ENCODE measurements at places on chromosomes 5 and 9. TPM values are rescaled to one million over a fixed set of nuclear protein-coding genes. Genes with fewer than 3 reads are reported as not detected.

MAN1B1 gene
- total RNA-seq, result 34.2 TPM

TOR1B gene
- total RNA-seq, result 11.2 TPM

SOX30 gene
- not detected for total RNA-seq

SHOC1 gene
- total RNA-seq, result not detected

SLC34A1 gene
- not detected for total RNA-seq

NR2F1-AS1 gene
- 4.4 TPM for total RNA-seq

NOP16 gene
- total RNA-seq, result 7.4 TPM

PSD2 gene
- not detected for total RNA-seq

THG1L gene
- total RNA-seq, result 27.9 TPM

BTNL8 gene
- 2.9 TPM for total RNA-seq

DNA sequence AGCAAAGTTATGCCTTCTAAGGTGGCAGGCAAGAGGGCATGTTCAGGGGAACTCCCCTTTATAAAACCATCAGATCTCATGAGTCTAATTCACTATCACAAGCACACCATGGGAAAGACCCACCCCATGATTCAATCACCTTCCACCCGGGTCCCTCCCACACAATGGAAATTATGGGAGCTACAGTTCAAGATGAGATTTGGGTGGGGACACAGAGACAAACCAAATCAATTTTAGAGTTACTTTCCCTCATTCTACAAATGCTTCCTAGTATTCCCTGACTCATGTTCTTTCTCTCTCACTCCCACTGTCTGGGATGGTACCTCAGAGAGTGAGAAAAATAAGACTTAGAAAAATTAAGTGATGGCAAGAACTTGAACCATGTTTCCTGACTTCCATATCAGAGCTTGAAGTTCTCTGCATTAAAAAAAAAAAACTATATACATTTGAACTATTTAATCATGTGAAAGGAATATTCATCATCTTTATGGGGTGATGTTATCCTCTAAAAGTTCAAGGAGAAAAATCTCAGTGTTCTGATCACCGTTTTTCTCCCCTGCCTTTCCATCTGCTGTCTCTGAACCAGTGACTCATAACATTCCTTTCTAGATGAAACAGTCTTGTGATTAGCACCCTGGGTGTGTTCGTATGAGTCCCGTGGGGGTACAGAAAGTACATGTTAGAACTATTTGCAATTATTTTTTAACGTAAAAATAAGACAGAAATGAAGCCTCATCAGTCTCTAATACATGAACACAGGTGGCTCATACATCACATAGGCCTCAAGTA lies 282.9 kb downstream of the SLF1 start:
- no peak for DNase-seq

GRCh38 chr5:163735069-163735468 lies 229.7 kb downstream of the MAT2B start:
- no peak for DNase-seq

DNA sequence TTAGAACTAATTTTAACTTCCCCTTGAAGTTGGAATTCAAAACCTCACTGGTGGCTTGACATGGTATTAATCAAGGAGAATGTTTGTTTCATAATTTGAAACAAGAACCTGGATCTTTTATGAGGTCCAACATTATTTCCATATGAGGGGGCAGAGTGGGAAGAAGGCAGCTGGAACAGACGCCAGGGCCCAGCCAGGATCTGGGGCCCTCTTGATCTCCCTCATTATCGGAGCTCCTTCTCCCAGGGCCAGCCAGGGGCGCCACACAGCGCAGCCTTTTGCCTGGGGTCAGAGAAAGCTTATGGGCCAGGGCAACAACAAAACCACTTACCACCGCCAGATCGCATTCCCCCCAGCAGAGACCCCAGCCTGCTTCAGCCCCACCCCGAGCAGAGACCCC lies 27.1 kb upstream of the NKD2 start:
- DNase-seq, result no peak

DNA sequence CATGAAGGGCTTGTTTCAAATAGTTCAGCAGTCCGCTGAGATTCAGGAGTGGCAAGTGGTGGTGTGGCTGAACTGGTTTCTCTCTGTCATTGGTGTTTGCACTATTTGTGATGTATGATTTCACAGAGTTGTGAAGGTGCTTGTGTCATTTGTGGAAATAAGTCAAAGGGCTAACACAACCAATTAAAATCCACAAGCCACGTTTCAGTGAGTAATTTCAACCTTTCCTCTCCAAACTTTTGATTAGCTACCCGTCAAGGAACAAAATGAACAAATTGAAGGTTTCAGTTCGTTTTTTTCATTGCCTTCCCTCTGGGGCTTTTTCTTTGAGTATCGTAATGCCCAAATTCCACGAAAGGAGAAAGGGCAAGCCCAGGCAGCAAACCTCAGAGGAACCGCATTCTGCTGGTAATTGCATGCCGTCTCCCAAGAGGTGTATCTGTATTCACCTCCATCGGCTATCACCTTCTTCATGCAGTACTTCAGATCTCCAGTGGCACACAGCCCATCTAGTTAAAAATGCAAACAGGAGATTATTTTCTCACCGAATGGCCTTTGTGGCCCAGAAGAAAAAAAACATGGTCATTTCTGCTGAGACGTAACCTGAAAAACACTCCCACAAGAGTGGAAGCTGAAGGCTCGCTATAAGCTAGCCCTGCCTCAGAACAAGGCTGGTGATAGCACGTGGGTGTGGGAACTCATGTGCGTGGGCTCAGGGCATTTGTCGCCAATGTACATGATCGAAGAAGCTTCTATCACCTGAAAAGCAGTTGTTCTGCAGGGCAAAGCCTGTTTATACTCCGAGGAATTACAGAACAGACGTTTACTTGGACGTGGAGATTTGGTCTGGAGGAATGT lies 197.1 kb downstream of the NR3C1 start:
- DNase-seq, result no peak

GRCh38 chr5:96852759-96853158 lies 23.5 kb upstream of the ERAP2 start:
- DNase-seq, result no peak

DNA sequence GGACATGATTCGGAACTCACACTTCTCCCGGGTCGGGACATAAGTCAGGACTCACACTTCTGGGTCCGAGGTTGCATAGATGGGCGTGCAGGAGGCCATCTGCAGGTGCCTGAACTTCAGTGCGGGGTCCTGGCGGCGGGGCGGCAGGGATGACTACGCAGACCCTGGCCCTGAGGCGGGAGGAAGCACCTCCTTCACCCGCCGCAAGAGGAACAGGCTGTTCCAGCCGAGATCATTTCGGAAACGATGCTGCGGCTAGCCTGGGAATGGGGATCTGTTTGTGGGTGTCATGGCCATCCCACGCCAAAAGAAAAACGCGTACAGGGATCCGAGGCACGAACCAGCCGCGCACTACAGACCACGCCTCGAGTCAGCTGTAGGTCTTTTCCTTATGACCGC lies 196.6 kb downstream of the TTLL11 start:
- DNase-seq, result no peak

- no peak for DNase-seq
Observed at GRCh38 chr9:2026220-2026997, 11.3 kb downstream of the SMARCA2 start.

DNA sequence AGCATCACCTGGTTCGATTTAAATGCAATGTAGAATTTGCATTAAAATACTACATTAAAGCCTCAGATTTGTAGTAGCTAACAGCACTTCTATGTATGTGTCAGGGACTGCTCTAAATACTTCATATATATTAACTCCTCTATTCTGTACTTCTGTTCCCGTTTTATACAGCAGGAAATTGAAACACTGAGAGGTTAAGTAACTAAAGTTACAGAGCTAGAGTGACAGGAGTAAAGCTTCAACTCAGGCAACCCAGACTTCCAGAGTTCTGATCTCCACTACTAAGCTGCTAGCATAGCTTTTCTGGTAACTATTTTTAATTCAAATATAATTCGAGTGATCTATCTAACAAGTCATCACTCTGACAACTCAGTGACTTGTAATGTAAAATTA lies 619 bp upstream of the APC start:
- no peak for DNase-seq

DNA sequence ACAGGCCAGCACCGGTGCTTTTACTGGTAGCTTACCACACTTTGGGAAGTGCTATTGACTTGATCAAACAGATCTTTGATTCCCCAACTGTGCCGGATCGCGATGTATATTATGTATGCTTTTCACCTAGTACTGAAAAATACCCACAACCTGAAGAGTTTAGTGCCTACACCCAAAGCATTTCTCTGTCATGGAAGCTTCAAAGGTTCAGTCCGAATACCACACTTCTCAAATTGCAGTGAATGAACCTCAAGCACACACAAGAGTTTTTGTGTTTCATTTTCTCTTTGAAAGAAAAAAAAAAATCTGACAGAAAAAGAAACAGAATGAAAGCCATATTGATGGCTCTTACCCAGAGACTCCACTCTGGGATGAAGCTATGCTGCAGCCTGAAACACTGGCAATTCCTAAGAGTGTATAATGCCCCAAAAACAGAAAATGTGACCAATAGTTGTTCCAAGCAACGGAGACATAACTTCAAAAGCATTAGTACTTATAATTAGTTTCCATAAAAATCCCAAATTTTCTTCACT lies 100.9 kb downstream of the EBF1 start:
- no peak for DNase-seq

Data from uterus (tissue), 4 donors.